Neural cell (in vitro differentiated cells): ENCODE measurements at places on chromosomes 5 and 9. TPM values are rescaled to one million over a fixed set of nuclear protein-coding genes. Genes with fewer than 3 reads are reported as not detected.

The C7 gene
- 0.78 TPM in 1 of 2 replicates, not detected in the other for polyA plus RNA-seq

The ZMYND19 gene
- polyA plus RNA-seq = 54.8 and 62.4 TPM in 2 replicates

The IL33 gene
- not detected in 2 replicates for polyA plus RNA-seq

The TBC1D13 gene
- polyA plus RNA-seq = 24.4 and 30.0 TPM in 2 replicates

The ARHGEF39 gene
- polyA plus RNA-seq = 0.51 TPM in 1 of 2 replicates, not detected in the other

The F2RL2 gene
- not detected in 2 replicates for polyA plus RNA-seq

The PPP2R2B gene
- polyA plus RNA-seq = 246 and 250 TPM in 2 replicates
